ENCODE measurements at places on chromosomes 6 and 20. TPM values are rescaled to one million over a fixed set of nuclear protein-coding genes. Genes with fewer than 3 reads are reported as not detected.

DNA sequence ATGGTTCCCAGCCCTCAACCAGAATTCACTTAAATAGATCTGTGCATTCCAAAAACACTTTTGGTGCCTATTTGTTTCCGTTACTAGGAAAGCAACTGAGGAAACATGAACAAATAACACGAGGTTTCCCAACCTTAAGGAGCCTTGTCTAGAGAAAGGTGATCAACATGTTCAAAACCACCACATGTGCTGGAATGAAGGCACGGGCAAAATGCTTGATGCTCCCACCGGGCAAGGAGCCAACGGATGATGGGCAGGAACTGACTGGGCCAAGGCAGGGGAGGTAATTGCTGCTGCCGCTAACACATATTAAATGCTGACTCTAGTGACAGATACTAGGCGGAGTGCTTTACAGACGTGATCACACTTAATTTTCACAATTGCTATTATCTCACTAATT is 2.5 kb downstream of the MYLK4 start:
- DNase-seq: no peak

- no peak for DNase-seq
Measured at GRCh38 chr6:24931296-24931695, 4.5 kb downstream of the RIPOR2 start.

DNA sequence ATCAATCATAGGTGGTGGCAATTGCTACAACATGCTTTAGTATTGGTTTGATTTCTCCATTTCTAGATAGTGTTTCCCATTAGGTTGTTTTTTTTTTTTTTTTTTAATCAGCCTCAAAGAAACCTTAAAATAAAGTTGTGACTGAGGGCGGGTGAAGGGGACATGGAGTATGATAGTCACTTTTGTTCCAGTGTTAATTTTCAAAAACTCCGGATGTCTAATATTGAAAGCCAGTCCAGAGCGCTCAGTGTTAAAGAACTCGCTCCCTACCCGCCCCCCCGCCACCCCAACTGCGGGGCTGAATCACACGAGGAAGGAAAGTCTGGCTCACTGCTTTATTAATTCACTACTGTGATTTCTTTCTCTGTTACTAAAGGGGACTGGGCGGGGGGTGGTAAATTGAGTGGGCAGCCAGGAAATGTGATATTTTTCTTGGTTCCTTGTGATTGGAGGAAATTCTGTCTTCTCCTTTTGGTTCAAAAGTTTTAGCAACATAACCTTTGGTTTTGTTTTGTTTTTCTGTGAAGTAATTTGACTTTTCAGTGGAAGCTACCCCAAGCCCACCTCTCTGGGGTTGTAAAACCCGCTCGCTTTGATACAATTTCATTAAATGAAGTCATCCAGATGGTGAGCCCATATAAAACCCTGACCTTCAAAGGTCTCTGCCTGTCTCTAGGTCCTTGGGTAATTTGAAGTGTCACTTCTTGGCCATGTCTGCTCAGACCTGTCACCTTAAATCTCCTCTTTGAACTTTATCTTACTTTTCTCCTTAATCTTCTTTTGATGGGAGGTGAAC is 38.0 kb downstream of the TNFAIP3 start:
- DNase-seq: no peak

- DNase-seq: no peak
Measured at GRCh38 chr6:126173265-126173664, 166.7 kb upstream of the CENPW start.

- no peak for DNase-seq
Measured at GRCh38 chr20:4869290-4870193, 131.8 kb downstream of the SLC23A2 start.

GRCh38 chr6:4922488-4923037 is 81.3 kb downstream of the RPP40 start:
- no peak for DNase-seq

DNA sequence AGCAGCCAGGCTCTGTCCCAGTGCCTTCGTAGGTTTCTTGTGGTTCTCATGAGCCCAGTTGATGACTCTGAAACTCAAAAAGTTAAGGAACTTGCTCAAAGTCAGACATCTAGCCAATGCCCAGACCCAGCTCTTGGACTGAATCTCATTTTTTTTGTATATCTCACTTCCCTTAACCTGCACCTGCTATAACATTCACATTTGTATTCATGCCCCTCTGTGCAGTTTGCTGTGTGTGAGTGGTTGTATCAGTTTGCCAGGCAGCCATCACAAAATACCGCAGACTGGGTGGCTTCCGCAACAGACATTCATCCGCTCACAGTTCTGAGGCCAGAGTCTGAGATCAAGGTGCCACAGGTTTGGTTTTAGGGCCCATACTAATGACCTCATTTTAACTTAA is 49.9 kb downstream of the IPCEF1 start:
- no peak for DNase-seq

- DNase-seq: no peak
Measured at GRCh38 chr20:10998476-10998875, 324.7 kb upstream of the JAG1 start.

- DNase-seq: no peak
Measured at GRCh38 chr20:24494460-24494920, 25.1 kb downstream of the SYNDIG1 start.

- DNase-seq: no peak
Measured at GRCh38 chr20:20492521-20493332, 124.8 kb downstream of the INSM1 start.

DNA sequence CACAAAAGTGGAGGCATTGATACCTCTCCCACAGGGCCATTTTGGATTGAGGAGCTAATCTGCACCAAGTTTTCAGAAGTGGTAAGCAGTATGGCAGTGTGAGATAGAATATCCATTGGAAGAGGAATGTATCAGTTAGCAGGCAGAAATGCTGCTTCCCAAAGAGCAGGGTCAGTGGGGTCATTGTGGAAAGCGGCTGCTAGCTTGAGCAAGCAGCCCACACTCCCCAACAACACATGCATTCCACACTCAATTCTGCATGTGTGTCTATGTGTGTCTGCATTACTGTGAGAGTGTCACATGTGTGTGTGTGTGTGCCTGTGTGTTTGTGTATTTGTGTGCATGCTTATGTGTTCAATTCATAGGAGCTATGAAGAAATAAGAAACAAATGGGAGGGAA is 190.9 kb upstream of the FOXA2 start:
- no peak for DNase-seq

GRCh38 chr20:49712996-49713752 is 504 bp downstream of the B4GALT5 start:
- peak; percentile 25 for DNase-seq

GRCh38 chr6:11976489-11976888 is 35.6 kb upstream of the HIVEP1 start:
- DNase-seq: no peak

- DNase-seq: no peak
Measured at GRCh38 chr20:35200267-35200666, 26.2 kb upstream of the MMP24 start.

DNA sequence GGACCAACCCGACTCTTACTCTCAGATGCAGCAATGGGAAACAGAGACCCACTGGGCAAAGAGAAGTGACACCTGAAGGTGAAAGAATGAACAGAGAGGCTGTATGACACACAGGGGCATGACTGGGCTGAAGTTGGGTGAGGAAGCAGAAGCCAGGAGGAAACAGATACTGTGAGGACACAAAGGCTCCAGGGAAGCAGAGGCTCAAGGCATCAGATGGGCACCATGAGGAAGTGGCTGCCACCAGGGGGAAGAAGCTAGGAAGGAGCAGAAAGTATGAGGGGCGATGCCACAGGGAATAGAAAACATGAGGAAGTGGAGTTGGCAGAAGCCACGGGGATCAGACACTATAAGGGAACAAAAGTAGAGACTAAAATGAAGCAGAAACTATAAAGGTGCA is 30.9 kb upstream of the OCSTAMP start:
- no peak for DNase-seq

- no peak for DNase-seq
Measured at GRCh38 chr20:44773070-44773829, 27.6 kb downstream of the KCNK15 start.

DNA sequence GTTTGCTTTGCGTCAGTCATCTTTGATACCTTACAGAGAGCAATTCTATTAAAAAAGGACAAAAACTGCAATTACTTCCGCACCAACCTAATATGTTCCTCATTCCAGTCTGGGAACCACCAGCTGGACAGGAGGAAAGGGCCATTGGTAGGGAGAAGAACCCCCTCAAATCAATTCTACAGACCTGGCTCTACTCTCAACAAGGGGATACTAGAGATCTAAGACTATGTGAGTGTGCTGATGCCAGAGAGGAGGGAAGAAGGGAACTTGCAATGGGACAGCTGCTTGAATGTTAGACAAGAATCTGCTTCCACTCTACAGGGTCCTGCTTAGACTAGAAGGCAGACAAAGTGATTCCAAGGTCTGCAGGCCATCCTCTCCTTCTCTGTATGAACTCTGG is 13.3 kb downstream of the MRPS18A start:
- DNase-seq: no peak

GRCh38 chr6:80605165-80605989 is 498.9 kb downstream of the BCKDHB start:
- DNase-seq: no peak

DNA sequence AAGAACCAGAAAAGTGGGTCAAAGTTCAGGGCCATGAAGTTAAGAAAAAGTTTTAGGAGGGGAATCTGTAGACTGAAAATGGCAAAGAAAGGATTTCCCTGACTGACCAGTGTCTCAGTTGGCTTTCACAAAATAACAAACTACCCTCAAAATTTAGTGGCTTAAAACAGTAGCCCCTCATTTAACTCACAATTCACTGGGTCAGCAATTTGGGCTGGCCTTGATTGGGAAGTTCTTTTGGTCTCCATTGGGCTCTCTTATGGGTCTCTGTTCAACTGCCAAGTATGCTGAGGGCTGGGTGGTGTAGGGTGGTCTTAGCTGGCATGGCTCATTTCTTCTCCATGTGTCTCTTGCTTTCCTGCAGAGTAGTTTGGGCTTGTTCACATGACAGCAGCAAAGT is 161.5 kb downstream of the PLCB4 start:
- DNase-seq: no peak

DNA sequence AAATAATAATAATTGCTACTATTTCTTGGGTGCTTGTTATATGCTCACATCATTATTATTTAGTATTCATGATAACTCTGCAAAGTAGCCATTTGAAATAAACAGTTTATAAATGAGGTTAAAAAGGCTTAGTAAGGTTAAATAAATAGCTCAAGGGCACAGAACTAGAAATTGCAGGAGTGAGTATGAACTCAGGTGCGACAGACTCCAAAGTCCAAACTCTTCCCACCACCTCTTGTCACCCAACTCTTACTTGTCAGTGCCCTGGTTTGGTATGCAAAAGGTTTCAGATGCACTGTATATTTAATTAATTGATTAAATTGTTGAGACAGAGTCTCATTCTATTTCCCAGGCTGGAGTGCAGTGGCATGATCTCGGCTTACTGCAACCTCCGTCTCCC is 20.7 kb upstream of the CDC5L start:
- no peak for DNase-seq

GRCh38 chr20:56715309-56715708 is 86.2 kb downstream of the TFAP2C start:
- no peak for DNase-seq

DNA sequence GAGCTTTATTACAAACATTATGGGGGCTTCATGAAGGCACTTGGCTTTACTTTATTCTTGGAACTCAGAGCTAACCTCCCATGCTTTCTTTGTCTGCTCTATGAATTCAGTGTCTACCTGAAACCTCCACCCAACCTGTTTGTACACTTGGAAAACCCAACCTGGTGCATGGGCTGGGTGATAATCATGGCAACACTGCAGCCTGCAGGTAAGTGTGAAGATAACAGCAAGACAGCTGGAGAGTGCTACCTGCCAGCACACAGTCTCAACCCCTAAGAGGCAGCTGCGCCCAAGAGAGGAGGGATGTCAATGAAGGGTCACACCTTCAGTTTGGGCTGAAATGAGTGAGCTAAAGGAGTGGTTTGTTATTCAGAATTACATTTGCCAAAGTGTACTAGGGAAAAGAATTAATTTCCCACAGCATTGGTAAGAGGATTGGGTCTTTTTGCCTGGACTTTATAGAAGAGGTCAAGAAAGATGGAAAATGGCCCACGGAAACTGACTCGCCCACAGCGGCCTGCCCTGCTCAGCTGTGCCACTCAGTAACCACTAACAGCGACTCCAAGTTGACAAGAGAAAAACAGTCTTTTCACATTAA is 24.4 kb downstream of the FOXQ1 start:
- DNase-seq: no peak

- no peak for DNase-seq
Measured at GRCh38 chr6:15230827-15231226, 15.0 kb upstream of the JARID2 start.

DNA sequence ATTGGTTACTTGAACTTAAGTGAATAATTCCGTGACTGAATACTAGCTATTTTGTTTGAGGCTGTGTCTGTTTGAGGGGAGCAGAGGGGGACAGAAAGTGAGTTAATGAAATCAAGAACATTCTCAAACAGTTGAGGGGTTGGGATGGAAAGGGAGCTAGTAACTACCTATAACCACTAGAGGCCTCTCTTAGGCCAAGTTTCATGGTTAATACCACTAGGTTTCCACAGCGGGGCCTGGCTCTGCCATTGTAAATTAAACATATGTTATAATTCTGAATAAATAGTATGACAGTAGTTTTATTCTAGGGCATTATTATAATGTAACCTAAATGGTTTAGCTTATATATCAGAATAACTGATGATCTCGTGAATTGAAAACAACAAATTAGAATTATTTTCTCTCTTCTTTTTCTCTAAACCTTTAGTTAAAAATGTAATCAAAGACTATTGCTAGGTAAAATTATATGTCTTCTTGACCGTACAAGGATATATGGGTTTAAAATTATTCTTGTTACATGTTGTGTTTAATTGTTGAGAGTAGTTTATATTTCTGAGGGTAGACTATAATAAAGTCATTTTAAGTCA is 108.1 kb downstream of the BCKDHB start:
- DNase-seq: no peak

GRCh38 chr6:10484912-10485311 is 36.2 kb upstream of the GCNT2 start:
- DNase-seq: no peak

DNA sequence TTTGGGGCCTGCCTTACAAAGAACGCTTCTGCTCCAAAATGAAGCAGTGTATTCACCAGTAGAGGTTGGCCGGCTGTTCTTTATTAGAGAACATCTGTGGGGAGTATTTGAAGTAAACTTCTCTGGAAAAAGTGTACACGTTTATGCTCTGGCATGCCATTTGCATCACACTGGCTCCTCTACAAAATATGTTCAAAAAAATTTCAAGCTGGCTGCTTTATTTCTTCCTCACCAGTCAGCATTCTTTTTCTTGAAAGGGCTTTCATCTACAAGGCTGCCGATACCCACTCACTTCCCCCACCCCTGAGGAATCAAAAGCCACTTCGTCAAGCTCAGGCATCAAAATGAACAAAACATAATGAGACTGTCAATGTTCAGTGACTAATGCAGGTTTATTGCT is 294.1 kb downstream of the TFAP2B start:
- DNase-seq: no peak

GRCh38 chr6:28369463-28369862 is 19.7 kb downstream of the ZKSCAN3 start:
- no peak for DNase-seq

GRCh38 chr20:3613821-3614440 is 49.3 kb downstream of the GFRA4 start:
- no peak for DNase-seq

The LINC00237 gene
- total RNA-seq: not detected

The SLC17A1 gene
- not detected for total RNA-seq

The GSTA2 gene
- total RNA-seq: not detected

The BMP6 gene
- total RNA-seq: 3.6 TPM

The RALGAPA2 gene
- 27.5 TPM for total RNA-seq

The CCN5 gene
- not detected for total RNA-seq

The SCAF8 gene
- total RNA-seq: 75.8 TPM

The HLA-DOA gene
- 5.8 TPM for total RNA-seq

The DSP gene
- total RNA-seq: 171 TPM

The ASIP gene
- total RNA-seq: not detected

The RBPJL gene
- not detected for total RNA-seq

The CSE1L gene
- total RNA-seq: 78.7 TPM

The MAP7 gene
- total RNA-seq: 15.5 TPM

The B4GALT5 gene
- total RNA-seq: 52.6 TPM
